ENCODE measurements at places on chromosomes 6 and 20.

GRCh38 chr6:136359851-136360250 lies 70.2 kb upstream of the BCLAF1 start:
- DNase-seq: no peak

DNA sequence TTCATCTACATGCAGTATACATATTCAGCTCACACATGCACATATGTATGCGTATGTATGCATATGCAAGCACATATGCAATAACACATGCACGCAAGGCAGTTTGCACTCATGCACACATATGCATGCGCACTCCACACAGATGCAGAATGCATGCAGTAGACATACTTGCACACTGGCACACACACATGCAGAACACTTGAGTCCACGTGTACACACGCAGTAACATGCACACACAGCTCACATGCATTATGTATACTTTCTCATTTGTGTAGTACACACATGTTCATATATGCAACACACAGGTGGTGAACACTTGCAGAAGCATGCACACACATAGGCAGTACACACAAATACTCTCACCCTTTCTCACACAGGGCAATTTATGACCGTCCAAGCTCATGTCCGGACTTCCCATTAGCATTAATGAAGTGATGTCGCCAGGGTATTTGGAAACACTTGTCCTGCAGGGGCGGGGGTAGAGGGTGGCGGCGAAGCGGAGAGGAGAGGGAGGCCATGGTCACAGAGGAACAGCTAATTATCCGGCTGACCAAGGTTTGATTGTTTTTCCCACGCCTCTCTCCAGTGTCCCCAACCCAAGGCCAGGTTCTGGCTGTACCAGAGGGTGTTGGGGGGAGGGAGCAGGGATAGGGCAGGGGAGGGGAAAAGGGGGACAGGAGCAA lies 91.3 kb downstream of the VEGFA start:
- DNase-seq: no peak

- DNase-seq: no peak
These were observed 337.1 kb upstream of the IRAK1BP1 start for GRCh38 chr6:78530208-78530607.

GRCh38 chr6:159833556-159833955 lies 33.5 kb downstream of the PNLDC1 start:
- DNase-seq: peak; percentile 37

- no peak for DNase-seq
These were observed 6.9 kb downstream of the SNAP25 start for GRCh38 chr20:10225439-10226060.

GRCh38 chr6:117911660-117912059 lies 4.6 kb downstream of the SLC35F1 start:
- DNase-seq: no peak

DNA sequence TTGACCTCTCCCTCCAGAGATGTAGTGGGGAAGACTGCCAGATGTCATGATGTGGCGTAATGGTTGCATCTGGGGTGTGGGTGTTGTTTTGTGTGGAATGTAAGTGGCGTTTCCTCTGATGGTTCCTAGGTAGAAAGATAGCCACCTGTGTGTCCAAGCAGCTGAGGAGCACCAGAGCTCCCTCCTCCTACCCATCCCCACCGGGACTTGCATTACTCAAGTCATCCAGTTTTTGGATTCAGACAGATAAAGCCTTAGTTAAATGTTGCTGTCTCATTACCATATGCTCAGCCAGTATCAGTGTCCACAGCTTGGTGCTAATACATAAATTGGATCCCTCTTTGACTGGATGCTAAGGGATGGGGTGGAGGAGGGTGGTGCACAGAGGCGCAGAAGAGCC lies 282.3 kb downstream of the TBC1D7 start:
- no peak for DNase-seq

DNA sequence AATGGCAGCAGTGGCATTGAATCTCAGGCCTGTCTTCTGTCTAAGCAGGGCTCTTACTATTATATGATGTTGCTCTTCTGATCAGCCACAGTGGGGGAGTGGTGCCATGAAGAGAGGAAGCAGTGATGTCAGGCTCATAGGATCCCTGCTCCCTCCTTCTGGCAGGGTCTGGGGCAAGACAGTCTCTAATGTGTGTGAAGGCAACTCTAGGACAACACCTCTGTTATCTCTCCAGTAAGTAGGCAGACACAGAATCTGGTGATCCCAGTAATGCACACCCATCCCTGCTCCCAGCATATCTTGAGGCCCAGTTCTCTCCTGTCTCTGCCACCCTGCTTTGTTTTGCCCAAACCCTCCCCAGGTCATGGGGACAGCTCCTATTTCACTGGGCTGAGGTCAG lies 8.8 kb downstream of the C20orf202 start:
- no peak for DNase-seq

GRCh38 chr20:59042151-59042795 lies at the start of gene PRELID3B:
Gene PRELID3B, minus strand, starts transcription at chr20:59042786. Its CDS starts 56 bp downstream, at chr20:59042730.
- DNase-seq: no peak

DNA sequence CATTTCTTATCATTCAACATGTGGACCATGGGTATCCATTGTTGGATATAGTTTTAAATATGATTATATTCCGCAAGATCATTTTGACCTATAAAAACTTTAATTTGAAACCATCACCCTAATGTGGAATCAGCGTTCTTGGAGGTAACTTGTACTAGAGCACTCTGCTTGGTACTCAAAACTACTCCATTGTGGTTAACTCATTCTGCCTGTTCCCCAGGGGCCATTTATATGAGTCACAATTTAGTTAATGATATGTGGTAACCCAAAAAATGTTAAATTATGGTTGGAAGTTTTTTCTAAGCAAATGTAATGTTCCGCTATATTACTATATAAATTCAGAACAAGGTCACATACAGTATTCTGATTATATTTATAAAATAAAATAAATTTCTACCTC lies 109.3 kb downstream of the TRDN start:
- DNase-seq: no peak

GRCh38 chr6:55438203-55438602 lies 110.9 kb downstream of the GFRAL start:
- DNase-seq: no peak

GRCh38 chr6:110567957-110568696 lies 91.7 kb upstream of the SLC22A16 start:
- no peak for DNase-seq

DNA sequence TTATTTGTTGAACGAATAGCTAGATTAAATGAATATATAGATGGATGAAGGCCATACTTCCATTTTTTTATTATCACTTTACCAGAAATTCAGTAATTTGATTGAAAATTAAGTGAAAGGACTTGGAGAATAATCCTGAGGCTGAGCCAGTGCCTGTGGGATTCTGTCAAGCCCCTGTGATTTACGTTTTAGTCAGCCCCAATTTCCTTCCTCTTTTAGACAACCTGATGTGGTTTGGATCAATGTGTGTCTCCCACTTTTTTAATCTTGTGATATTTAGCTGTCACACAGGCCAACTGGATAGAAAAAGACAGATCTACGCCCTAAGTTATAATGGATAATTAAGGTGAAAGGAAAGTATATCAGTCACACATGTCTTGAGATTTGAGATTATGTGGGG lies 188.8 kb downstream of the EDN1 start:
- no peak for DNase-seq

DNA sequence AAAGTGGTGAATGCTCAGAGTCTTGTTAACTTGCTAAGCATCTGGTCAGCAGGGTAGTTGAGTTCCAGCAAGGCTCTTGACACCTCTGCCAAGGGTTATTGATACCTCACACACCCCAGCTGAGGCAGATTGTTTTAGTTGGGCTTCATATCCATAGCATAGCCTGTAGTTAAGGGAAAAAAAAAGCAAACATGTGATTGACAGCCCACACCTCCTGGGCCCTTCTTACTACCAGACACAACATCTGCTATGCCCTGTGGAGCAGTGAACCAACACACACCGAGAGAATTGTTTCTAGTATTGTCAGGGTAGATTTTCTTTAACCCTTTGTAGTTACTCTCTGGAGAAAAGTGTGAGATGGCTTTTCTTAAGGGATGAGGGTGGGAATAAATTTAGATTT lies 697.0 kb upstream of the POU3F2 start:
- DNase-seq: no peak

GRCh38 chr20:40844332-40844731 lies 155.3 kb upstream of the MAFB start:
- DNase-seq: no peak

GRCh38 chr20:38055294-38055693 lies 21.7 kb downstream of the RPRD1B start:
- DNase-seq: no peak

GRCh38 chr6:15400572-15401004 lies 154.7 kb downstream of the JARID2 start:
- peak; percentile 83 for DNase-seq

- DNase-seq: no peak
These were observed 54.9 kb downstream of the CEP162 start for GRCh38 chr6:84172574-84172973.

DNA sequence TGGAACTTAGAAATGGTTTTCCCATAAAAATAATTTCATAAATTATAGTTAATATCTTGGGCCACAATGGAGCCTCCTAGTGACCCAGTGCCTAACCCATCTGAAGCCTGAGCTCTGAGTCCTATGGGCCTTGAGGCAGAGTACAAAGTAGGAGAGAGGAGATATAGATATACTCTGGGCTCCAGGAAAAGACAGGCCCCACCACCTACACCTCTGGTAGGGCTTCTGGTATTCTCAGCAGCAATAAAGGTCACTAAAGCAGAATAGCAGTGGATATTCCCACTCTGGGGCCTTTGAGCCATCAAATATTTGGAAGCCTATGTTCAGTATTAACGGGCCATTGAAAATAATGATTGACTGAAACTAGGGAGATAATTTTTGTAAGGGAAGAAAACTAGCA lies 24.1 kb downstream of the CYP39A1 start:
- DNase-seq: peak; percentile 27

- no peak for DNase-seq
These were observed 310.1 kb downstream of the UTRN start for GRCh38 chr6:144595266-144595665.

- DNase-seq: no peak
These were observed 112.9 kb downstream of the JARID2 start for GRCh38 chr6:15358579-15359327.

DNA sequence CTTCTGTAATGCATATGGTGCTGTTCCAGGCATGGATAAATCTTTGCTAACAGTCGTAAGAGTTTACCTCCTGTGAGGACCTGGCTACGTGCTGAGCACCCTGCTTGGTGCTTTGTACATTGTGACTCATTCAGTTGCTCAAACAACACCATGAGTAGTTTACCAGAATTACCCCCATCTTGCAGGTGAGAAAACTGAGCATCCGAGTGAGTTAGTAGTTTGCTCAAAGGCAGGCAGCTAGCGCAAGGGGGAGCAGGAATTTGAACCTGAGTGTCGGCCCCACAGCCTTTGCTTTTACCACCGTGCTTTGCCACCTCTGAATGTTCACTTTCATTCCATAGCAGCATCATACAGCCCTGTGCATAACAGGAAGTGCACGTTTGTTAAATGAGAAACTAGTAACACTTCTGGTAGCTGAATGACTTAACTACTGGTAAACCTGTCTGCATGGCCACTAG lies 121.9 kb downstream of the MTHFD1L start:
- no peak for DNase-seq

DNA sequence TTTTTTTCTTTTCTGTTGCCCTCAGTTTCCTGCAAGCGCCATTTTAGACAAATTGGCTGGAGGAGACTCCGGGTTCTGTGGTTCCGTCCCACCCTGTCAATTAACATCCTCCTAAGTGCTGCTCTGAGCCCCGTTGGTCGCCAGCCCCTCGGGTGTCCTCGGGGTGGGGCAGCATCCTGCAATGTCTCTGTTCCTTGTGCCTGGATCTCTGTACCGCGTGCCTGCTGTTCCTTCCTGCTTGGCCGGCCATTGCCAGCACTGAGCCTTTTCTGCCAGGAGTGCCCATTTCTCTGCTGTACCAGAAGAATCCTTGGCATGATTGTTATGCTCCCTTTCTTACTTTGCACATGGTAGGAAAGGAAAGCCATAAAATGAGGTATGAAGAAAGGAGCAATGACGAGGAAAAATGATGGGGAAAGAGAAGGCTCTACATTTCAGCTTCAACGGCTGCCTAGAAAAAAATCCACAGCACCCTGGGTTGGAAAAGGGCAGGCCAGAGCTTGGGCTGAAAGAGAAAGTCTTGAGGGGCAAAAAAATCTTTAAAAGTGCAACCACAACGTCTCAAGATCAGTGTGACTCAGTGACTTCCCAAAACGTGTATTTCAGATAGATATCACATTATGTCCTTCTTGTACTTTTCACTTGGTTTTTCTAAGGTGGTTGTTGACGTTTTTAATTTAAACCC lies 256.7 kb downstream of the CLIC5 start:
- no peak for DNase-seq

- DNase-seq: peak; percentile 100
These were observed at the start of gene ZBTB22 for GRCh38 chr6:33317669-33318425. Gene ZBTB22, minus strand, starts transcription at chr6:33317744. Its CDS starts 828 bp downstream, at chr6:33316916.

DNA sequence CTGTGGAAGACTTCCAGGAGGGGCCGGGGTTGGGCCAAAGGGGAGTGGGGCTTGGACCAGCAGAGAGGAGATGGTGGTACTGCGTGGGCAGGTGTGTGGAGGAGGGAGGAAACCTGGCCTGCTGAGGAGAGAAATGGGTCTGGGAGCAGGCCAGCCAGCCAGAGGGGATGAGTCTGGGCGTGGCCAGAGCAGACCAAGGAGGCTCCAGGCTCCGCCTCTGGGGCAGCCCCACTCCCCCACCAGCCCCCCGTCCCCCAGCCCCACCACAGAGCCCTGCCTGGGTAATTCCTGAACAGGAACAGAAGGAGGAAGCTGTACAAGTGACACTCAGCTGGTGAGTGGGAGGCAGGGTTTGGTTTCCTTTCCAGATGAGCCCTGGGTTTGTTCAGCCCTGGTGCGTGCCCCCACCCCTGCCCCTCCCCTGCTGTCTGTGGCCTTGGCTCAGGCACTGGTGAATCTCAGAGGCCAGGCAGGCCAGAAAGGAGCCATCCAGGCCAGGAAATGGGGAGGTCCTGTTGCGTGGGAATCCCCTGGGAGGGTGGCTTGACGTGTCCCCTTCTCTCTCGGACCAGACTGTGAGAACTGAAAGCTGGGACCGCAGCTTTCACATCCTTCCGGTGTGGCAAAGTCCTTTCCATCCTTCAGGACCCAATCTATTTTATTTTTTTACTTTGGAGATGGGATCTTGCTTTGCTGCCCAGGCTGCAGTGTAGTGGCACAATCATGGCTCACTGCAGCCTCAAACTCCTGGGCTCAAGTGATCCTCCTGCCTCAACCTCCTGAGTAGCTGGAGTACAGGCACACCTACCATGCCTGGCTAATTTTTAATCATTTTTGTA lies 9.4 kb upstream of the SRC start:
- peak; percentile 63 for DNase-seq

DNA sequence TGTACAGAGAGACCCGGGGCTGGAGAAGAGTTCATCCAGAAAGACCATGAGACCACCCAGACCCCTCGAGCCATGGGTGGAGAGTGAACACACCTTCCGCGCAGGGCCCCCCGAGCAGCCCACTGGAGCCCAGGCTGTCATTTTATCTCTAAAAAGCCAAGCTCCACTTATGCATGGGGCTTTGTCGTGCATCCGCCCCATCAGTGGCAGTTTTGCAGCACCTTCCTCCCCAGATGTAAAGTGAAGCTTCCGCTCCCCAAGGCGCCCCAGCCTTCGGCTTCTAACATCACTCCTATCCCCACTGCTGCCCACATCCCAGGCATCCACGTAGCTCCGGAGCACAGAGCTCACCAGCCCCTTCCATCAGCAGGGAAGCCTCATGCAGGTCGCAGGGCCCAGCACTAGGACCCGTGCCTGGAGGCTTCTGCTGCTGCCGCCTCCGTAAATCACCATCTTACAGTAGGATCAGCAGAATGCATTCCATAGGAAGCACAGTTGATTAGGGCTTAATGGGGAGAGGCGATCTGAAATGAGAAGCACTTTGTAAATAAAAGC lies 301.1 kb downstream of the TAF4 start:
- no peak for DNase-seq

GRCh38 chr20:40532103-40532502 lies 156.9 kb downstream of the MAFB start:
- DNase-seq: no peak

GRCh38 chr6:162056745-162057144 lies 670.8 kb downstream of the PRKN start:
- DNase-seq: peak; percentile 64

All from muscle of leg (tissue), 16 donors.